Vagina (tissue), 2 donors: ENCODE measurements at places on chromosomes 6 and 20.

GRCh38 chr6:80541886-80542285 is 435.4 kb downstream of the BCKDHB start:
- DNase-seq, result no peak

DNA sequence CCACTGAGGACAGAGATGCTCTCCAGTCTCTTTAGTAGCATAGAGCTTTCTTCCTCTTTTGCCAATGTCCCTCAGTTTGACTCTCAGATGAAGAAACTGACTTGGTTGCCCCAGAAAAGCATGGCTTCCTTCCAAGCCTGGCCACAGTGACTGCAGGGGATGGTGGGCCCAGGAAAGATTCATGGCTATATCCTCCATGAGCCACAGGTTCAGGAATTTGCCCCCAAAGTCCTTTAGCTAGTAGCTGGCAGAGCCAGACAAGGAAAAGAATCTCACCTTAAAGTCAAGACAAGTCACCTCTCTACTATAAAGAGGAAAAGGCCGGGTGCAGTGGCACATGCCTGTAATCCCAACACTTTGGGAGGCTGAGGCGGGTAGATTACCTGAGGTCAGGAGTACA is 43.4 kb downstream of the TRAM2 start:
- DNase-seq, result no peak

- DNase-seq, result no peak
Measured at GRCh38 chr20:58219342-58219700, 9.1 kb downstream of the ANKRD60 start.

DNA sequence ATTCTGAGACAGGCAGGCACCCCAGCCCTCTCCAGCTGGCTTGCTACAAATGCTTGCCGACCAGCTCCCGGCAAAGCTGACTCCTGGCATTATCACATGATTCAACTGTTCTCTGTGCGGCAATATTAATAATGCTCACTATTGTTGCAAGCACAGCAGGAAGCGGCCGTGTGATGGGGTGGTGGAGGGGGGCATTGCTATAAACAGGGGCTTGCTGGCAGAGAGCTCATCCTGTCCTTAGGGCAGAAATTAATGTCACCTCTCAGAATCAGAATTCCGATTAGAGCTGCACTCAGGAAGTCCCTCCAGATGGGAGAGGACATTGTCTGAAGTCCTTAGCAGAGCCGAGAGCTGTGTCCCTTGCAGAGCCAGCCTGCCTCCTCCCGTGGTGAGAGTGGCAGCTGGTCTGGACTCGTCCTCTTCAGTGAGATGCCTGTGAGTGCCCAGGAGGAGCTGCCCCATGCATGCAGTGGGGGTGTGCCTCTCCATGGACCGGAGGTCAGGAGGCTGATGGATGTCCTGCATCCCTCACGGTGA is 162.5 kb downstream of the CDH4 start:
- no peak for DNase-seq

DNA sequence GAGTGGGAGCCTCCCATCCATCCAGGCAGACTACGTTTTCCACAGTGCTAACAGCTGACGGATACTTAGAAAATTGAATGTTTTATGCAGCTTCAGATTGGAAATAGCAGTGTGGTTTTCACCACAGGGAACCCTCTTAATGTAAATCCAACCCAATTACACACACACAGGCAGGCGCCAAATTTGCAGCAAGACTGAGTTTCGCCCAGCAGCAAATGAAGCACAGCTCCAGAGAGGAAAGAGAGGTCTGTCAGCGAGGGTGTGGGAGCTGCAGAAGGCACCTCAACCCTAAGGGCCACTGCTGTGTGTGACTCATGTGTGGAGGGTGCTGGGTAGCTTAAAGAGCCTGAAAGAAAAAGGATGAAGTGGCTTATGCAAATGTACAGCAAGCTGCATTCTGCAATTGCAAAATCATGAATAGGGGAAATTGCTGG is 365.7 kb downstream of the MAFB start:
- no peak for DNase-seq

GRCh38 chr6:135250751-135251497 is 69.8 kb downstream of the MYB start:
- DNase-seq, result no peak

DNA sequence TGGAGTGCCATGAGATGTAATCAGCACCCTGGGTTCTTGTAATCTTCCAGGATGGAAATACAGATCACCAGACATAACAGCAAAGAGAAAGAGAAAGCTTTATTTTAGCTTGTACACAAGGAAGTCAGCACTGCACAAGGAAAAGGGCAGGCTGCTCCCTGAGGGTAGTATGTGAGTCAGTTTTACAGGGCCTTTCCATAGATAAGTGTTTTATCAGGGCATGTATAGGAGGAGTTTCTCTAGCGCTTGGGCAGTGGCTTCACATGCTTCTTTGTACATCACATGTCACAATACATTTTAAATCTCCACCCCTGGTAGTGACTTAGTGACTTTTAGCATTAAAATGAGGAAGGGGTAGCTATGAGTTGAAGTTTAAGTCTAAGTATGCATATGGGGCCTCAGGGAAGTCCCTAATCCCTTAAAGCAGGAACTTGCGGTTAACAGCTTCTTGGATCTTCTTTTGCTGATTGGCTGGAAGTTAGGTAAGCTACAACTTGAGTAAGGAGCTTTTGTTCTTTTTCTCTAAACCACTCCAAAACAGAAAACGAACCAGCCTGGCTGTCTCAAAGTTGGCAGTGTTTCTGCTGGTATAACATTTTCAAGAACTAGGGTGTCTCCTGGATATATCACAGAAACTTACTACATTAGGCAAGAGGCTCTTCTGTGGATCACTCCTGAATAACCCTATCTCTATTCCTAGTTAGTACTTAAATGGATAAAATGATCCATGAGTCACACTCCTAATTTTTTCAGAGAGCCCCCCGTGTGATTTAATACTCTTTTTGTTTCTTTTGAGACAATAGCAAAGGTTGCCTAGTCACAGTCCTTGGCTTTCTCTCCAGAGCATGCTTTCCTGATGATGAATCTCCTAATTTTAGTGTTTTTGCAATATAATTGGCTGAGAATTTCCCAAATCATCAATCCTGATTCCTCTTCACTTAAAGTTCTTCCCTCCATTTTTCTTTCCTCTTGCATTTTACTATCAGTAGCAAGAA is 60.2 kb downstream of the MRAP2 start:
- DNase-seq, result no peak

DNA sequence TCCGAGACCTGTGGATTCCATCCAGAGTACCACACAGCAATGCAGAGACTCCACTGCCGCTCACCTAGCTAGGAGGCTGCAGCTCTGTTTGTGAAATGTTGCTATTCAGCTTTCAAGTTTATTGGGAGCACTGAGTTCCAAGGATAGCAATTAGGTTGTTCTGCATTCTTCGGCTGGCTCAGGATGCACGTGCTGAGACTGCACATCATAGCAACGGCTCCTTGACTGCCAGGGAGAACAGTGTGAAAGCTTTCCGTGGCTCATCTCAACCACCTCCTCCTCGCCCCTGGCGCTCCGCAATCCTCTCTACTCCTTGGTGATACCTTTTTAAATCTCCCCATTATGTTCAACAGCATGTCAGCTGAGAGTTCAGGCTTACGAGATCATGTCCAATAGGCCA is 116.6 kb downstream of the TSHZ2 start:
- DNase-seq, result no peak

GRCh38 chr6:44472250-44472945 is 84.9 kb downstream of the CDC5L start:
- DNase-seq, result no peak

GRCh38 chr6:17202526-17202925 is 78.6 kb upstream of the RBM24 start:
- no peak for DNase-seq

DNA sequence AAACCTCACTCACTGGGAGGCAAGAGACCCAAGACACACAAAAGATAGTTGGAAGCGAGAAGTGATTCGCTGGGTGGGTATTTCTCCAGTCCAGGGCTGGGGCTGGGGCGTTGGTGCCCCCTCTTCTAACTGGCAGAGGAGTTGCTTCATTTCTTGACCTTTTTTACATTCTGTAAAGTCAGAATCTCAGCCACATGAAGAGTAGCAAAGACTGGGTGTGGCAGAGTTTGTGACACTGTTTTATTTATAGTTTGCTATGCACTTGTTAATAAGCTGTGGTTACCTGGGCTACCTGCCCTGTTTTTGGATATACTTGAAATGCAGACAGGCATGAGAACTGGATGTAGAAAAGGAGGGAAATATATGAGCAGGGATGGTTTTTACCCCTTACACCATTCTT is 42.3 kb downstream of the IL20RA start:
- no peak for DNase-seq

- no peak for DNase-seq
Measured at GRCh38 chr6:125314009-125314581, 12.3 kb upstream of the HDDC2 start.

- DNase-seq, result no peak
Measured at GRCh38 chr20:15654208-15654649, 919.0 kb downstream of the KIF16B start.

DNA sequence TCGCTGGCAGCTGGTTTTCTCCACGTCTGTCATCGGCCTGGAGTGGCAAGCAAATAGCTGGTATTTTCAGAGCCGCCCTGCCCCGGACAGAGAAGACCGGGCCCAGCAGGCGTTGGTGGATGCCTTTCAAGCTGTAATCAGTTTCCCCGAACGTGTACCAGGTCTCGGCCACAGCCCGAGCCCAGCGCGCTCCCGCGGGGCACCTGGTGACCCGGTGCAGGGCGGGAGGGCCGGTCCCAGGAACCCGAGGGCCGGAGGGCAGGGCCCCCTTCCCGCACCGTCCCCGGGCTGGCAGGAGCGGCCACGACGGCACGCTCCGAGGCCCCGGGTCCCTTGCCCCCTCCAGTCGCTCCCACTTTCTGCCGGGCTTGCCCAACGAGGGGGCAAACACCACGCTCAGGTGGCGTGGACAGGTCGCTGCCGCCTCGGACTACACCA is 348 bp upstream of the PYGB start:
- DNase-seq, result no peak

DNA sequence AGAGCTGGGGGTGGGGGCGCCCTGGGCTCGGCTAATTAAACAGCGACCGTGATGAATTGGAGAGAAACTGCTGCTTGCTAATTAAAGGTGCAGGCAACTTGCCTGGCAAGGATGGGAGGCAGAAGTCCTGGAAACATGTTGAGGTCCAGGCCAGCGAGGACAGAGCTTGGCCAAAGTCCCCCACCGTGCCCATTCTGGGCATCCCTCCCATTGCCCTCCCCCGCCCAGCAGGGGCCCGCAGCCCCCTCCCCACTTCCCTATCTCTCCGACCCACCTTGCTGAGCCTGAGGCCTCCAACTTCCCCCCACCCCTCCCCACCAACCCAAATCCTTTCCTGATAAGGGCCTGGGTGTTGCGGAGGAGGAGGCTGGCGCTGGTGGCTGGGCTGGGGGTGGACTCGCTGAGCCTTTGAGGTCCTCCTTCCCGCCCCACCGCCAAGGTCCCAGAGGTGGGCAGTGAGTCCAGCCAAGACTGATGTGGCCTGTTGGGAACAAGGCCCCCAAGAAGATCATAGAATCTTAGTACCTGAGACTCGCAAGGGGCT is 23.3 kb downstream of the C20orf203 start:
- no peak for DNase-seq

- no peak for DNase-seq
Measured at GRCh38 chr6:43246301-43247113, 3.2 kb downstream of the TTBK1 start.

DNA sequence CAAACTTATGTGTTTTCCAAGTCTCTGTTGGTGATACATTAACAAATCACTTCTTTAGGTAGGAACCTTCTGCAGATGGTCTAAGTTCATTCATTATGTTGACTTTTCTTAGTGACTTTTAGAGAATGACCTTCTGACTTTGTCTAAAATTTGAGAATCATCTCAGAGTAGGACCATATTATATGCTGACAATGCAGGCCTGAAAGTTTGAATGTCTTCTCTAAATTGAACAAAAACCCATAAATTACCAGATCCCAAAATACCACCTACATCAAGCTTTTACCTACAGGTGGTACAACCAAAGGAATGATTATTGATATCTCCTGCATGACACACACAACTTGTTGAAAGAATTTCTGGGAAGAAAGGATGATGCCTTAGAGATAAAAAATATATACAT is 191.5 kb downstream of the SOD2 start:
- DNase-seq, result no peak

DNA sequence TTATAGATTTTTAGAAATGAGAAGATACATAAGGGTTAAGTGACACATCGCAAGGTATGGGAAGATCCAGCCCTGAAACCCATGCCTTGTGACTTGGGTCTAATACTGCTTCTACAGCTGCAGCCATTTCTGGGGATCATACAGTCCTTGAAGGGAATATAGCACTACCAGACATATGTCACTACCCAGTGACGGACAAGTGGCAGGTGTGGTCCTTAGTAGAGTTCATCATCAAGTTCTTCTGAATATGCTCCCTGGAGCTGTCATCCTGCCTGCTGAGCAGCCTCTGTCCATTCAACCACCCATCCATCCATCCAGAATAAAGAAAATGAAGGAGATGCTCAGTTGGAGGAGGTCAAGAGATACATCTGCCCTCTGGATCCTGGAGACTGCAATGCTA is 118.6 kb upstream of the ASF1A start:
- no peak for DNase-seq

DNA sequence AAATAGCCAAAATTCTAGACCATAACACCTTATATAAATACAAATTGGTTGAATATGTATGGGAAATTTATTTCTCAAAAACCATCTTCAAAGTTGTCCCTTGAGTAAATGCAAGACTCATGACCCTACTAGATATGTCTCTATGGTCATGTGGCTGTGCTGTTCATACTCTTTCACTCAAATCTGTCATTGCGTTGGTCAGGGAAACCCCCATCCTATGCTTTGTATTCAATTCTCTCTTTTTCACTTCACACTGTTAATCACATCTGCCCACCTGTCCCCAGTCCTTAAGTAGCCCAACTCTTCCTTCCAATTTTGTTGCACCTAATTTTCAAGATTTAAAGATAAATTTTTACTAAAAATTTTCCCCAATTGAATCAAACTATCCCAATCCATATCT is 51.0 kb downstream of the RPS12 start:
- no peak for DNase-seq

GRCh38 chr6:106617302-106617701 is 12.0 kb downstream of the RTN4IP1 start:
- DNase-seq, result no peak
